ENCODE measurements at places on chromosomes 13 and 19.

GRCh38 chr13:78382491-78382890 is 220.9 kb downstream of the POU4F1 start:
- no peak for DNase-seq

- DNase-seq, result no peak
Observed at GRCh38 chr13:102651392-102651791, 43.5 kb downstream of the METTL21C start.

DNA sequence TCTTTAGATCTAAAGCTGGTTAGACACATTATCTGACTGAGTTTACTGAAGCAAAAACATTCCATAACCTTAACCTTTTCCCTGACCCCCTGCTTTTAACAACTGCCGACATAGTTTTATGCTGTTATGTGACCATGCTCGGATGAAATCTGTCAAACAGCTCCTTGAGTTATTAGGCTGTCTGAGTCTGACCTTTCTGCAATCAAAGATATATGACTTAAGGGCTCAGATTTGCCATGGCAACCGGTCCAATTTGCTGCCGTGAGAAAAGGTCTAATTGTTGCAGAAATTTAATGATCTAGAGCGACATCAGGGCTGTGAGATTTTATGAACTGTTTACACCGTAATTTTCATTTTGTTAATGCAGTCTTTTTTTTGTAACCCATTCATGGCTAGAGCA is 61.8 kb downstream of the URI1 start:
- DNase-seq, result no peak

GRCh38 chr13:33072759-33073158 is 56.5 kb downstream of the KL start:
- no peak for DNase-seq

DNA sequence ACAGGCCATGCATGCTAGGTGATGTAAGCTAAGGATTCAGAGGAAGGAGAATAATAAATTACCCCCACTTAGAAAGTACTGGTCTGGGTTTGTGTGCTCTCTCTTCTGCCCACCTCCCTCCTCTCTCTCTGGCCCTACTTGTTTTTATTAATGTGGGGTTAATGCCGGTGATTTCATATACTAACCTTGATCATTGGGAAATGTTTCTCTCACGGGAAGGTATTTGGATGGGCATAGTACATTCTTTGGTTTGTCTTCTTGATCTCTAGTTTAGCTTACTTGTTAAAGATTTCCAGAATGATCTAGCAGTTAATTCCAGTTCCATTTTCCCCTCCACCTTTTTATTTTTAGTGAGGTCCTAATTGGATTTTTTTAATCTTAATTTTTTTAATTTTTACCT is 24.6 kb downstream of the ARHGAP35 start:
- no peak for DNase-seq

GRCh38 chr13:46025157-46025556 is 27.4 kb downstream of the ZC3H13 start:
- no peak for DNase-seq

GRCh38 chr13:28705461-28706083 is 13.2 kb downstream of the SLC46A3 start:
- peak; percentile 43 for DNase-seq

DNA sequence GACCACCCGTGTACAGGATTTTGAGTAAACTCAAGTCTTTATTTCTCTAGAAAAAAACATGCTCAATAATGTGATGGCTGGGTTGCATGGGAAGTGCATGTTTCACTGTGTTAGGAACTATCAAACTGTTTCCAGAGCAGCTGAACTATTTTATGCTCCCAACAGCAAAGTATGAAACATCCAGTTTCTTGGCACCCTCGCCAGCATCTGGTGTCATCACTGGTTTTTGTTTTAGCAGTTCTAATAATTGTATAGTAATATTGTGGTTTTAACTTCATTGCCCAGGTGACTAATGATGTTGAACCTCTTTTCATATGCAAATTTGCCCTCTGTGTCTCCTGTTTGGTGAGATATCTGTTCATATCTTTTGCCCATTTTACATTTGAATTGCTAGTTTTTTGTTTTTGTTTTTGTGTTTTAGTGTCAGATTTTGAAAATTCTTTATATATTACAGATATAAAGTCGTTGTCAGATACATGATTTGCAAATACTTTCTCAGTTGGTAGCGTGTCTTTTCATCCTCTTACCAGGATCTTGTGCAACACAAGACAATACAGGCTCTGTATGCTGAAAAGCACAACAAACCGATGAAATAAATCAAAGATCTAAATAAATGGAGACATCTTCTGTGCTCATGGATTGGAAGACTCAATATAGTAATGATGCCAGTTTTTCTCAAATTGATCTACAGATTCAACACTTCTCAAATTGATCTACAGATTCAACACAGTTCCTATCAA is 87.8 kb downstream of the IPO5 start:
- no peak for DNase-seq

DNA sequence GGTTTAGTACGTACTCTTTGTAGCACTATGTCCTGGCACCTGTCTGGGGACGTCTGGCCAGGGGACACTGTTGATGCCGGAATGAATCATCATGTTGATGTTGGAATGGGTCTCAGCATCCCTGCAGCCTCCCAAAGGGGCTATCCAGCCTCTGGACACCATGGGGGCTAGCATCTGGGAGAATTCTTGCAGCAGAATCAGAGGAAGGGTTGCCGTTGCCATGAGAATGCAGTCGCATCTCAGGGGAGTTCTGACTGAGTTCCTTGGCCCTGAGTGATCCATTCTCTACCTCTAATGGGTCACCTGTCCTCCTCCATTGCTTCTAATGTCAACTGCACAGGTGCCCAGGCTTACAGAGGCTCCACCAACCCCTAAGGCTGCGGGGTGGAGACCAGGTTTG is 129.1 kb downstream of the UQCRFS1 start:
- no peak for DNase-seq

DNA sequence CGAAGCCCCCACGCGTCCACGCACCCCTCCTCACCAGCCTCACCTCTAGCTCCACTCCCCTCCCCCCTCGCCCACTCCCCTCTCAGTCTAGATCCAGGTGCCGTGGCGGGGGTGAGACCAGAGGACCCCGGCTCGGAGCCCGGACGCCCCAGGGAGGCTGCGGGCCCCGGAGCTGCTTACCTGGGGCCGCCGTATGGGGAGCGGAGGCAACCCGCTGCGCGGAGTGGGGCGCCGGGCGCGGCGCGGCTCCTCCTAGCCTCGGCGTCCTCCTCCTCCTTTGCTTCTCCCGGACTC is 353 bp downstream of the ENOX1 start:
- DNase-seq, result no peak

Data from suppressor macrophage (primary cell).